ENCODE measurements at places on chromosomes 5 and 9. TPM values are rescaled to one million over a fixed set of nuclear protein-coding genes. Genes with fewer than 3 reads are reported as not detected.

WHRN gene
- total RNA-seq, result 0.25 TPM

TGFBR1 gene
- 27.2 TPM for total RNA-seq

PTGS1 gene
- 138 TPM for total RNA-seq

HINT2 gene
- 39.0 TPM for total RNA-seq

PCDHGA12 gene
- total RNA-seq, result 22.3 TPM
